Esophagus squamous epithelium (tissue), 5 donors: ENCODE measurements at places on chromosomes 11 and 22.

GRCh38 chr11:65643971-65644370 lies 6.1 kb downstream of the SIPA1 start:
- DNase-seq: no peak

DNA sequence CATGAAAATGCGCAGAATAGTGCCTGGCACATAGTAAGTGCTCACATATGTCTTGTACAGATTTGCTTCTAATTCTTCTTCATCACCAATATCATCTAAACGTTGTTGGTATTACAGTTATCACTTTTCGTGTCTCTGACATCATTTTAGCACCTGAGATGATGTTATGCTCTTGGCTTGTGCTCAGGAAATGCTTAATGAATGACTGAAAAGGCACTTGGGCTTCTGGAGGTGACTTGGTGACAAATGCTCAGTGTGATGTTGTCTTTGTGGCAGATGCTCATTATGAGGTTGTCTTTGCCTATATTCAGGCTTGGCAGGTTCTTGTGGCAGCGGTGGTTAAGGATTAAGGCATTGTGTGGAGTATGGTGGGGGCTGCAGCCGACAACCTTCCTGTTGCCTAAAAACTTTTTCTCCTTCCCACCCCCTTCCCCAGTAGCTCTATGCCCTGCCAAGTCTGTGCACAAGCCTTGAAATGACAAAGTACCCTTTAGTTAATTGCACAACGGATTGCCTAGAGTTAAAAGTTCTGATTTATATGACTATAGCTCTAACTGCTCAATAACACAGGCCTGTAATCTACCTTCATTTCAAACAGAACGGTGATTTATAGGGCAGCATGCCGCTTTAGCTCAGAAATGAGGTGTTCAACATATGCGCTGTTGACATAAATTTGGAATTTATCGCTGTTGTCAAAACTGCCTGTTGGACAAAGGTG lies 82.5 kb downstream of the ZBTB16 start:
- no peak for DNase-seq

- DNase-seq: no peak
Observed at GRCh38 chr11:120759046-120759445, 247.5 kb downstream of the GRIK4 start.

GRCh38 chr11:33214767-33215166 lies 42.4 kb upstream of the HIPK3 start:
- DNase-seq: no peak

DNA sequence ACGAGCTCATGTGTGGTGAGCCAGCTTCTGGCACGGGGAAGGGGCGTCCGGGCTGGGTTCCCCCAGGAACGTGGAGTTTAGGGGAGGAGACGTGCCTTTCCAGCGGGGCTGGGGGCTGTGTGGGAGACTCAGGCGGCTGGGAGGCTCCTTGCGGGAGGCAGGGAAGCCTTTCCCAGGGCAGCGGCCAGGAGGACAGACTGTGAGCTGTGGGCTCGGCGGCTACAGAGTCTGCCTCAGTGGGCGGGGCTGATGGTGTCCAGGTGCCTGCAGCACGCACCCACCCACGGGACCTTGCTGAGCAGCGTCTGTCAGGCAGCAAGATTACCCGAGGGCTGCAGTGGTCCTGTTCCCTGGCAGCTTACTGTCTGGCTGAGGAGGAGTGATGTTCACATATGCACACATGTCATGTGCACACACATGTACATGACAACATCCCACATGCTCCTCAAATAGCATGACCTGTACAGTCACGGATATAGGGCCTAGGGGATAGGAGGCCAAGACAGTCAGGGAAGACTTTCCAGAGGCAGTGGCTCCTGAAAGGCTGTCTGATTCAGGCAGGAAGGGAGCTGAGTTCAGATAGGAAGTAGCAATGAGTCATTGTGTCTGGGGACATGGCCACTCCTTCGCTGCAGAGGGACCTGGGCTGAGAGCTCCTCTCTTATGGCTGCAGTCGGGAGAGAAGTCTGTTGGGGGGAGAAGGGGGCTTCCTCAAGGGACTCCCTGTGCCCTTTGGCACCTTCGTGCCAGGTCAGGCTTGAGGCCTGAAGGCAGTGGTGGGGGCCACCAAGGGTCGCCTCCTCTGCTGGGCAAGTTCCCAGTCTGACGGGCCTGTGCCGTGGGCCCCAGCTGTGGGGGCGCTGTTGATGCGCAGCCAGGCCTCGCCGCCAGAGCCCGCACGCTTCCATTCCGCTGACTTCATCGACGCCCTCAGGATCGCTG lies 23.3 kb upstream of the PPP6R3 start:
- DNase-seq: no peak

DNA sequence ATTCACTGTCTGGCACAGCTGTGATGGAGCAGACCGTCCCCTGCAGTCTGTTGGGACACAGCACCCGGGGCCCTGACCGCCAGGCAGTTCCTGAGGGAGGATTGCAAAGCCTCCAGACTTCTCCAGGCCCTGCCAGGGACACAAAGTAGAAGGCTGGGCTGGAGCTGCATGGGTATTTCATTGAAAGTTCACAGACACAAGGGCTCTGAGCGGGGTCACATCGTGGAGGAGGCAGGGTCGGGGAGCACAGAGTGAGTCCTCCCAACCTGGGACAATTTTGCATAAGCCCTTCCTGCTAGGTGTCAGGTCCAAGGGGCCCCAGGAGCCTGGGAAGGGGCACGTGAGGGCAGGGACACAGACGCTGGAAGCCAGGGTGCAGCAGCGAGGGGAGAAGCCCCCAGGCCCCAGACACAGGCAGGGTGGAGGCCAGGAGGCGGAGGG lies 15.7 kb downstream of the IFITM10 start:
- no peak for DNase-seq

DNA sequence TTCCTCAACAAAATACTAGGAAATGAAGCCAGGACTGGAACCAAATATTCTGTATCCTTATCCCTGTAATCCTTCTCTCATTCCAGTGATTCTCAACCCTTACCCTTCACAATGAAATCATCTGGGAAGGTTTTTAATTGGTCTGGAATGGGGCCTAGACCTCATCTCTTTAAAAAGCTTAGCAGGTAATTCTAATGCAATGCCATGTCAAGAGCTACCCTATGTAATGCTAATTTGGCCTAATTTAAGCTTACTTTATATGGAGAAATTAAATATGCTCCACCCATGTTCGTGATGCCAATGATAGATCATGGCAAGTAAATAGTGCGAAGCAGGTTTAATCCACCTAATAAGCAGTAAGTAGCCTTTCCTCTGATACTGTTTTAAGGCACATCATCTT lies 101.7 kb downstream of the SGSM3 start:
- no peak for DNase-seq

GRCh38 chr11:117796872-117797529 lies at the start of gene DSCAML1:
Gene DSCAML1, minus strand, starts transcription at chr11:117797216. Its CDS starts 137 bp downstream, at chr11:117797079.
- DNase-seq: no peak

GRCh38 chr11:88680806-88681205 lies 343.3 kb upstream of the CTSC start:
- DNase-seq: no peak

GRCh38 chr22:47623763-47624148 lies 861.3 kb downstream of the TBC1D22A start:
- DNase-seq: no peak

DNA sequence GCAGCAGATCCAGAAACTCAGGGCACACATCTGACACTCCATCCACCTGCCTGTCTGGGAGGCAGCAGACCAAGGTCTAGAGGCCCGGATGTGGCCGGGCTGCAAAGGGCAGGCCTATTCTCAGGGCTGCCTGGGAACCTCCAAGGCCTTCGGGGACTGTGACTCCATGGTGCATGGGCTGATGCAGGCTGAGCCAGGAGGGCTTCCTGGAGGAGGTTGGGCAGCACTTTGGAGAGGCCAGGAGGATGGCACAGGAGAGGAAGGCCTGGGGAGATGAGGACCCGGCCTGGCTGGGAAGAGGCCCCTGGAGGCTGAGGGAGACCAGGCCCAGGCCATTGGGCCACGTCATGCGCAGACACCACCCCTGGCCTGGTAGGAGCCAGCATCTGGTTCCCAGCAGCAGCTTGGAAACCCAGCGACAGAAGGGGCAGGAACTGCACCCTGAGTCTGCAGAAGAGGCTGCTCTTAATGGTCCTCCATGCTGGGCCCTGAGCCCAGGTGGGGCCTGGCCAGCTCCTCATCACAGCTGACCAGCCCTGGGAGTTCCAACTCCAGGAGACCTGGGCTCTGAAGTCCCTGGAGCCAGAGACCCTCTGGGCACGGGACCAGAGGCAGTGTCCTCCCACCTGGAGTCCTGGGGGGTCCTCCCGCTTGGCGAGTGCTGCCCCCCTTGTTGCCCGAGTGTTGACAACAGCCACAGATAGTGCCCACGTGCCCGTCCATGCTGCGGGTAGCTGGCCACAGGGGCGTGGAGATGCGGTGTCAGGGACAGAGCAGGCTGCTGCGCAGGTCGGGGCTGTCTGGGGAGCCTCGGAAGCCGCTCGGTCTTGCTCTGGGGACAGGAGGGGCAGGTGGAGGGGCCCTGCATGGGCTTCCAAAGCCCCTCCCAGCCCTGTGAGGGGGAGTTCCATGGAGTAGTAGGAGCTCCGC lies 5.5 kb downstream of the PHLDA2 start:
- DNase-seq: no peak

- no peak for DNase-seq
Observed at GRCh38 chr11:6539748-6540268, 42.7 kb downstream of the DNHD1 start.

- no peak for DNase-seq
Observed at GRCh38 chr11:128607819-128608218, 20.5 kb upstream of the ETS1 start.

DNA sequence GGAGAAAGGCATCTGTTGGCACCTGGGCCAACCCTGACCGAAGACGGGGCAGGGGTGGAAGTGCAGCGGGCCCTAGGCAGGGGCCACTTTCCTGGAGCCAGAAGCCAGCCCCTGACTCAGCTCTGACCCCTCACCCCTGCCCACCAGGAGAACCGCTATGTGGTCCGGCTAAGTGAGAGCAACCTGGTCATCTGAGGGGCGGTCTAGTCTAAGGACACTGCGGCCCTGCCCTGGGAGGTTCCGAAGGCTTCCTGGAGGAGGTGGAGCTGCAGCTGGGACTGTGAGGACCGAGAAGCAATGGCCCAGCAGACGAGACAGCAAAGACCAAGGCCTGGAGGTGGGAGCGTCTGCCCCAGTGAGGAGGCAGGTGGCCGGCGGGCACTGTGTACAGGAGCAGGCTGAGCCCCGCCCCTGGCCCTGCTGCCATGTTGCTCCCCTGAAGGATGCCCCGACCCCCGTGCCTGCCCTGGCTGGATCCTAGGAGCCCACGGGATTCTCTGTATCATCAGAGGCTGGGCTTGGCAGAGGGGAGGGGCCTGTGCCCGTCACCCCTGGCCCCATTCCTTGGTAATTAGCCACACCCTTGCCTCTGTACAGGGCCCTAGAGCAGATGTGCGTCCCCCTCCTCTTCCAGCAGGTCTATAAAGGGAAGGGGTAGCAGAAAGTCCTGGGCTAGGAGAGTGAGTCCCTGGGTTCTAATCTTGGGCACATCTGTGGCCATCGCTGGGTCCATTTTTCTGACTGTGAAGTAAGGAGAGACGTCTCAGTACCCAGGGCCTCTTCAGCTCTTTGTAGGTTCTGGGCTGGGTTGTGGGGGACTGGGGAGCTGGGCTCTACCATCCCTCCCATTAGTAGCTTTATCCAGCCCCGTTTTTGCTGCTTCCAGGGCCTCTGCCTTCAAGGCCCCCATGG lies 19.4 kb downstream of the RELT start:
- DNase-seq: no peak

- DNase-seq: no peak
Observed at GRCh38 chr11:106369224-106369623, 291.8 kb downstream of the AASDHPPT start.

GRCh38 chr11:73464347-73464746 lies 88.1 kb downstream of the RELT start:
- DNase-seq: no peak

DNA sequence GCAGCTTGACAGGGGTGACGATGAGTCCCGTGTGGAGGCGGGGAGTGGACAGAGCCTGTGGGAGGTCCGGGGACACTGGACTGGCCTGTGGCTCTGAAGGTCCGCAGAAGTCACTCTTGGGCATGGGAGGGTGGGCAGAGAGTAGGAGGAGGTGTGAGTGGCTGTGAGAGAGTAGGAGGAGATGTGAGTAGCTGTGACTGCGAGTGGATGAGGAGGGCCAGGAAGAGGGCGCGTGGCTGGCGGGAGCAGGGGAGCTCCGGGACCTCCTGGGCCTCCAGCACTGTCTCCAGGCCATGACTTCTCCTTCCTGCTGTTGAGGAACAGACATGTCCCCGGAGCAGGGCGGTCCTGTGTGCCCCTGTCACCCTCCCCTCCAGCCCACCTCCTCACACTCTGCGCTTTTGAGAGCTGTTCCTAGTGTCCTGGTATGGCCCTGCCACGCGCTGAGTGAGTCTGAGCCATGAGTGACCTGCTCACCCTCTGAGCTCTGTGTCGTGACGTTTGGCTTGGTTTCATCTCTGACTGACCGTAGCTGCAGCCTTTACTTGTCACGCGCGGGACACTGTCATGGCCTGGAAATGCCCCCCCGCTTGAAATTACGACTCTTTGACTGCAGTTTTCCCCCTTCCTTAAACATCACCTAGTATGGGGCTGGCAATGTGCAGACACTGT lies 391.5 kb downstream of the TBC1D22A start:
- DNase-seq: no peak

DNA sequence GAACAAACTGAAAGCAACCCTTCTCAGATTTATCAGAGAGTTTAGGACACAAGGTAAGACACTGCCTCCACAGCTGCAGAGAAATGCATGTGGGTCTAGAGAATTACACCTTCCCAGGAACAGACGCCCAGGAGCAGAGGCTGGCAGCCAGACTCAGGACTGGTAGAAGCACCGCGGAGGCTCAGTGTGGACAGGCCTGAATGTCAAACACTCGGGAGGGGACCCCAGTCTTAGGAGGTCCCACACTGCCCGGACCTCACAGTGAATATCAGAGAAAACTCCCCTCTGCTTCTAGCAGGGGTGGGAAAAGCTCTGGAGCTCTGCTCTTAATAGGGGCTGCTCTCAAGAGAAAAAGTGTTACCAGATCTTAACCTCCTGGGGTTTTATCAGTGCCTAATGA lies 952.7 kb downstream of the BRD1 start:
- no peak for DNase-seq

- no peak for DNase-seq
Observed at GRCh38 chr11:111870522-111870885, 877 bp downstream of the ALG9 start.

- no peak for DNase-seq
Observed at GRCh38 chr11:70641369-70641768, 243.0 kb downstream of the CTTN start.

- no peak for DNase-seq
Observed at GRCh38 chr22:48253573-48253972, 1491.1 kb downstream of the TBC1D22A start.

- DNase-seq: no peak
Observed at GRCh38 chr11:99571094-99571493, 550.3 kb downstream of the CNTN5 start.

GRCh38 chr11:1867381-1867780 lies 14.5 kb downstream of the LSP1 start:
- DNase-seq: no peak

GRCh38 chr22:43845981-43846380 lies 16.3 kb downstream of the SULT4A1 start:
- no peak for DNase-seq

DNA sequence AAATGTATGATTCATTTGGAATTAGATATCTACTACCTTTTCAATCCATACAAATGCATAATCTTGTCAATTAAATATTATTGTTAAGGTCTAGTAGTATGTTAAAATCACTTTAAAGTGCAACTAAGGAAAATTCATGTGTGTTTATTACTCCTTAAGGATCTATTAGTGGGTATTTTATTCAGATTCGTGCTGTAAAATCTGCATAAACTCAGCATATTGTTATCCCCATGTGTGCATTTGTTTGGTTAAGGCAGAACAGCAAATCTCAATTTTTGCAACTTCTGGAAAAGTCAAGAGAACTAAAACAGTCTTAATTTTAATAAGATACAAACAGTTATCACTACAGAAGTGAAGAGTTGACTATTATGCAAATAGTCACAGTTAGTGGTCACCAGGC lies 234.5 kb downstream of the SOX6 start:
- DNase-seq: no peak
